Thymus (tissue), 14 donors: ENCODE measurements at places on chromosomes 16 and 17.

GRCh38 chr16:69906838-69907401 is 44.2 kb upstream of the CLEC18A start:
- DNase-seq: no peak

DNA sequence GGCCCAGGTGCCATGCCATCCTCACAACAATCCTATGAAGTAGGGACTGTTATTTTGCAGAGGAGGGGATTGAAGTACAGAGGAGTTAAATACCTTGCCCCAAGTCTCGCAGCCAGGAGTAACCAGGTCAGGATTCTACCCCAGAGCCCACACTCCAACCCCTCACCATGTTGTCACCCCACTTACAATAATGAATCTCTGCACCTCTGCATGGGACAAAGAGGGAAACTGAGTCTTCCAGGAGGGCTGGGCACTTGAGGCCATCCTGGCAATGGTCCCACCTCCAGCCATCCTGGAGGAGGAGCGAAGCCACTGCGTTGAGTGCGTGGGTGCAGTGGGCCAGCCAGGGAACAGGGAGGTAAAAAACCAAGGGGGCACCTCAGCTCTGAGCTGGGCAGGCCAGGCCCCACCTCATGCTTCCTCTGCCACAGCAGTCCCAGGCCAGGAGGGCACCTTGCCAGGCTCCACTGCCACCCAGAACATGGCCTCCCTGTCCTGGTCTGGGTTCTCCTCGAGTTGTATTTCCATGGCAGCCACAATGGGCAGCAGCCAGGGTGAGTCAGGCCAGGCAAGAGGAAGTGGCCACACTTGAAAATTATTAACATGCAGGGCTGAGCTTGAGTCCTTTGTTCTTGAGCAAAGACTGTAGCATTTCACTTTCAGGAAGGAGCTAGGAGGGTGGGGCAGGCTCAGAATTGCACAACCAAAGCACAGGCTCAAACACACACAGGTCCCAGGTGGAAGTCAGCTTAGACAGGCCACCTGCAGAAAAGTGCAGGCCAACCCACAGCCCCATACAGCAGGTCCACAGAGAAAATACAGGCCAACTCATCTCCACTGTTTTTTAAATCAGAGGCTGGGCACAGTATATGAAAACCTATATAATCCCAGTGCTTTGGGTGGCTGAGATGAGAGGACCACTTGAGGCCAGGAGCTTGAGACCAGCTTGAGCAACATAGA is 52.1 kb downstream of the CUEDC1 start:
- no peak for DNase-seq

GRCh38 chr17:6099492-6099891 is 29.3 kb downstream of the WSCD1 start:
- no peak for DNase-seq

DNA sequence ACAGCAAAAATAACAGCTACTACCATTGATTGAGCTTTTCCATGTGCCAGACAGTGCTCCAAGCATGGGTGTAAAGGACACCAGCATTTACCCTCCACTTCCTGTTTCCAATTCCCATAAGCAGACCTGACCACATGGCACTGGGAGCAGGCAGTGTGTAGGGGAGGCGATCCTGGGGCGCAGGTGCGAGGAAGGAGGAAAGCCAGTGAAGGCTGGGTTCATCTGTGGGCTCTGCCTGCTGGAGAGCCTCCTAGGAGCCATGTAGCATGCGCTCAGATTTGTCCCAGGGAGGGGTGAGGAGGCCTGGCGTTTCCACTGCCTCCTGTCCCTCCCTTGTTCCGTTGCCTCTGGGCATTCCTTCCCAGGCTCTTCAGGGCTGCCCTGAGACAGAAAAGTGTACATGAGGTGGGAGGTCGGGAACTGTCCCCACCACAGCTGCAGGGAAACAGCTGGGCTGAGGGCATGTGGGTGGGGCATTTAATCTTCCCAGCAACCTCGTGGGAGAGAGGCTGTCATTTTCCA is 56.6 kb downstream of the SNX20 start:
- DNase-seq: no peak

GRCh38 chr17:27566671-27567562 is 64.1 kb upstream of the LGALS9 start:
- no peak for DNase-seq

DNA sequence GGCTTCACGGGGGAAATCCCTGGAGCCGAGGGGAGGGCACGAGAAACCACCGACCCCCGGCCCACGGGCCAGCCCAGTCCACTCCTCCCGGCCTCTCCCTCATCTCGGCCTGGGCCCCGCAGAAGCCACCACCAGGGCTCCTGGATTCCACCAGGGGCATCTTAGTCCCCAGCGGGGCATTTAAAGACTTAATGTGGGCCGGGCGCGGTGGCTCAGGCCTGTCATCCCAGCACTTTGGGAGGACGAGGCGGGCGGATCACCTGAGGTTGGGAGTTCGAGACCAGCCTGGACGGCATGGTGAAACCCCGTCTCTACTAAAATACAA is 24.1 kb upstream of the ABR start:
- DNase-seq: no peak

- no peak for DNase-seq
These were observed 12.6 kb upstream of the RPL38 start for GRCh38 chr17:74190807-74191406.

- DNase-seq: peak; percentile 66
These were observed 25.9 kb downstream of the BRIP1 start for GRCh38 chr17:61837175-61838051.

GRCh38 chr17:80815151-80815681 is 176.4 kb upstream of the CHMP6 start:
- no peak for DNase-seq

GRCh38 chr17:1047879-1048470 is 51.0 kb downstream of the TIMM22 start:
- DNase-seq: no peak

- DNase-seq: peak; percentile 27
These were observed 745 bp upstream of the ABCC1 start for GRCh38 chr16:15948532-15949209.

GRCh38 chr17:74217037-74217730 is 3.8 kb downstream of the TTYH2 start:
- DNase-seq: no peak

GRCh38 chr16:85078952-85079351 is 33.3 kb downstream of the CIBAR2 start:
- DNase-seq: no peak

GRCh38 chr16:87487361-87487924 is 5.4 kb downstream of the ZCCHC14 start:
- DNase-seq: no peak

DNA sequence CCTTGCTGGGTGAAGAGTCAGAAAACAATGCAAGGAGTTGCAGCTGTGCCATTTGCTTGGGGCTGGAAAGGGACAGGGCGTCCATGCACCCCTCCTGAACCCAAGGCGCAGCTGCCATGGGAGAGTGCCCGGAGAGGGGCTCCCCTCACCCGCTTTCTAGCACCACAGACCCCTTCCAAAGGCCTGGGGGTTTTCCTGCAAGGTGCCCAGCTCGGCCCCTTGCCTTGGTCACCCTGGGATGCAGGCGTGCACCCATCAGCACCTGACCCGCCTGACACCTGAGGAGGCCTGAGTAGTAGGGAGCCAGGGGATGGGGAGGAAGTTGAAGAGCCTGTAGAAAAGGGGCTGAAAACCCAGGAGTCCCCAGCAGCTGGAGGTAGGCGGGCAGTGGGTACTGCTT is 30.3 kb downstream of the TMEM186 start:
- no peak for DNase-seq

DNA sequence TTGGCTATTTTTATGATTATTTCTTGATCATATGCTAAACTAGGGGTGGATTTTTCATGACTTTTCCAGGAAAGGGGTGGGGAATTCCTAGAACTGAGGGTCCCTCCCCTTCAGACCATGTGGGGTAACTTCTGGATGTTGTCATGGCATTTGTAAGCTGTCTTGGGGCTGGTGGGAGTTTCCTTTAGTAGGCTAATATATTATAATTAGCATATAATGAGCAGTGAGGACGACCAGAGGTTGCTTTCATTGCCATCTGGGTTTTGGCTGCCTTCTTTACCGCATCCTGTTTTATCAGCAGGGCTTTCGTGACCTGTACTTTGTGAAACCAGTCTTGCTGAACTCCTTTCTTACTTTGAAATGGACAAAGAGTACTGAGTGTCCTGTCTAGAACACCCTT is 40.4 kb upstream of the ABCA5 start:
- DNase-seq: no peak

DNA sequence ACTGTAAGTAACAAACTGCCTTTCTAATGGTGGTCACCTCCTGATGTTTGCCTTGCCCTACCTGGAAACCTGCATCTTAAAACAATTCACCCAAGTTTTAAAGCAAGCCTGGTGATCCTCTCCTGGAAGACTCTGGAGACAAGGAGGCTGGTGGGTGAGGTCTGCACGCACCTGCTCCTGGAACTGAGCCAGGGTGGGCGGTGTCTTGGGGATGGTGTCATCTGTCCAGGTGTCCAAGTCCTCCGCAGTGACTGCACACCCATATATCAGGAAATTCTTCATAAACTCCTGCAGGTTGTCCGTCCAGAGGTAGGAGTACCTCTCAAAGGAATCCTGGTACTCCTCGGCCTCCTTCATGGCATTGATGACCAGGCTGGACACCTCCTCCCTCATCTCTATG is 44.9 kb downstream of the DNAH17 start:
- DNase-seq: no peak

DNA sequence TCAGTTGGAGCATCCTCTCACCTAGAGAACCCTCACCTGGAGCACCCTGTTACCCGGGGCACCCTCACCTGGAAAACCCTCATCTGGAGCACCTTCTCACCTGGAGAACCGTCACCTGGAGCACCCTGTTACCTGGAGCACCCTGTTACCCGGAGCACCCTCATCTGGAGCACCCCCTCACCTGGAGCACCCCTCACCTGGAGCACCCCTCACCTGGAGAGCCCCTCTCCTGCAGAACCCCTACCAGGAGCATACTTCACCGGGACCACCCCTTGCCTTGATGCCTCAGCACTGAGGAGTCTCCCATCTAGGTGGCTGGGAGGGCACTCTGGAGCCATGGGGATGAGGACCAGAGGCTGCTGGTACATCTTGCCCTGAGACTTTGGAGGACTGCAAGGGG is 3.4 kb upstream of the FBXL16 start:
- DNase-seq: no peak

GRCh38 chr17:65850486-65850885 is 289.0 kb upstream of the AXIN2 start:
- no peak for DNase-seq

DNA sequence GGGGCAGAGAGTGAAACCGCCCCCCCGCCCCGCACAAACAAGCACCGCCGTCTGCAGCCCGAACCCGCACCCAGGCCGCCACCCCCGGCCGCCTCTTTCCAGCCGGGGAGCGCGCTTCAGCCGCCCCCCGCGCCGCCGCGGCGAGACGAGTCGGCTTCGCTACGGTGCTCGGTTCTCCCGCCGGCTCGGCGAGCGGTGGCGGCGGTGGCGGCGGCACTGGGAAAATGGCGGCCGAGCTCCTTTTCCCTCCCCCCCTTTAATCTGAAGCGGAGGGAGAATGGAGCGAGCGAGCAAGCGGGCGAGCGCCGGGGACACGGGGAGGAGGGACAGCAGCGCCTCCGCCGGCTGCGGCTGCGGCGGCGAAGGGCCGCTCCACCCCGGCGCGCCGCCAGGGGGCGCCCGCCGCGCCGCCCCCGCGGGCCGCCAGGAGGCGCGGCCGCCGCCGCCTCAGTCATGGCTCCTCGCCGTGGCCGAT is at the start of gene KANSL1:
KANSL1 (minus strand) TSS at position 279 of the 475 bp plus-strand sequence. CDS start 21,286 bp downstream, outside the sequence.
- DNase-seq: peak; percentile 98

GRCh38 chr16:13176711-13177110 is 275.3 kb downstream of the SHISA9 start:
- no peak for DNase-seq

GRCh38 chr16:3087243-3088235 is 11.6 kb downstream of the ZSCAN10 start:
- DNase-seq: no peak

- no peak for DNase-seq
These were observed 7.1 kb downstream of the ADGRG1 start for GRCh38 chr16:57635266-57636097.

GRCh38 chr16:79171931-79172705 is 428.4 kb downstream of the MAF start:
- DNase-seq: no peak

- no peak for DNase-seq
These were observed 10.6 kb upstream of the TRAP1 start for GRCh38 chr16:3727806-3728381.

GRCh38 chr16:58399718-58400633 is 7.7 kb downstream of the GINS3 start:
- DNase-seq: no peak

GRCh38 chr17:83185023-83186002 is 105.9 kb downstream of the METRNL start:
- DNase-seq: no peak

- no peak for DNase-seq
These were observed 74.8 kb upstream of the SMURF2 start for GRCh38 chr17:64736804-64737492.

DNA sequence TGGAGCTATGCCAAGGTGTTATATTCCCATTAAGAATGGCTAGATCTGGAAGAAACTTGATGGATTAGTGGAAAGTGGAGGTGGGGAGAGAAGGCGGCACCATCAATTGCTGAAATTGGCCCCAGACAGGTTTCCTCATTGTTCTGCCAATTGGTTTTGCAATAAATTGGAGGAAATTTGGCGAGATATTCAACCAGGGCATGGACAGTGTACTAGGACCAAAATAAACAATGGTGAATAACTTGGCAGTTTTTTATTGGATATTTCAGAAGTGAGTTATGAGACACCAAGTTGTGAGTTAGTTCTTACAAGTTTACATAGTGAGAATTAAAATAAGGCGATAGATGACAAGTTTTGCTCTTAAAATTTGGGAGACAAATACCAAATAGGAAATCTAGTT is 41.1 kb upstream of the SOX9 start:
- no peak for DNase-seq

- peak; percentile 9 for DNase-seq
These were observed 732 bp downstream of the TNRC6A start for GRCh38 chr16:24729951-24730815.

- DNase-seq: no peak
These were observed 29.7 kb upstream of the RMI2 start for GRCh38 chr16:11315510-11315909.

DNA sequence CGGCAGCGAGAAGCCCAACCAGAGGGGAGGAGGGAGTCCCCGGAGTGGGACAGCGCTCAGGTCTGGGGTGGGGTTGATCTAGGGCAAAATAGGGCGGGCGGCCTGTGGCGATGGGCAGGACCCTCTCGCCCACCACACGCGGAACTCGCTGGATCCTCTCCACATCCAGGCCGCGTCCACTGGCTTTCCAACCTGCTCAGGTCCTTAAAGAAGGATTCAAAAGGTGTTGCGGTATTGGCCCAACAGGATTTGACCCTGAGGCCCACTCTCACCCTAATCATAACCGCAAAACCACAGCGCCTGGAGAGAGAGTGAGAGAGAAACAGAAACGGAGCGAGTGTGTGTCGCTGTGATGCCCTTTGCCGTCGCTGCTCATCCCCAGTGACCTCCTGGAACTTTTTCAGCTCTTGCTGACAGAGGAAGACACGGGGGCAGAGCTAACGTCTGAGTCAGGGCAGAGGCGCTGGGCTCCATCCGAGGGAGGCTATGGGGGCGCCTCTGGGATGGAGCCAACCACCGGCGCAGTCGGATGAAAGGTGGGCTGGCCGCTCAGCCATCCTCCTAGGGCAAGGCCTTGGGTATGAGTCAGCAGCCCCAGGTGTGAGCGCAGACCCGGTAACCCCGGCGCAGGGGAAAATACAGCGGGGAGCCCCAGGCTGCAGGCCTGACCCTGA is 16.7 kb upstream of the OR1F1 start:
- no peak for DNase-seq
